Amniotic epithelial cell (primary cell): ENCODE measurements at places on chromosomes 2 and 18.

- peak; percentile 1 for DNase-seq
These were observed 22.4 kb downstream of the TMEM200C start for GRCh38 chr18:5872886-5873285.

GRCh38 chr2:11589316-11589940, 55.6 kb downstream of the GREB1 start:
- DNase-seq = no peak

- no peak for DNase-seq
These were observed 71.4 kb downstream of the RAPGEF4 start for GRCh38 chr2:172806996-172807395.

DNA sequence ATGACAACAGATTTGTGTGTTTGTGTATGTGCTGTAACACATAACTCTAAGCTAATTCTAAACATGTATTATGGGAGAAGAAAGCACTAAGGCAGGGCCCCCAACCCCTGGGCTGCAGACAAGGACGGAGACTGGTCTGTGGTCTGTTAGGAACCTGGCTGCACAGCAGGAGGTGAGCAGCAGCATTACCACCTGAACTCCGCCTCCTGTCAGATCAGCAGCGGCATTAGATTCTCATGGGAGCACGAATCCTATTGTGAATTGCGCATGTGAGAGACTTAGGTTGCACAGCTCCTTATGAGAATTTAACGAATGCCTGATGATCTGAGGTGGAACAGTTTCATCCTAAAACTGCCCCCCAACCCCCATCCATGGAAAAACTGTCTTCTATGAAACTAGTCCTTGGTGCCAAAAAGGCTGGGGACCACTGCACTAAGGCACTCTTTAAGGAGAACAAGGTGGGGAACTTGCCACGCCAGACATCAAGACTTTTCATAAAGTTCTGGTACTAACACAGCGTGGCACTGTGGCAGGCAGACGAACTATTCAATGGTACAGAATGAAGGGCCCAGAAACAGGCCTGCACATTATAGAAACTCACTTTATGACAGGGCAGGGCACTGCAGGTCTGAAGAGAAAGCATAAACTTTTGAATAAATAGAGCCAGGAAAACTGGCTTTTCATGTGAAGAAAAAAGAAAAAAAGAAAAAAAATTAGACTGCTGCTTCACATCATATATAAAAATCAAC, 14.0 kb downstream of the REEP1 start:
- no peak for DNase-seq

GRCh38 chr2:233480490-233481202, 85.9 kb downstream of the USP40 start:
- DNase-seq = no peak

GRCh38 chr18:58738322-58738721, 67.1 kb downstream of the MALT1 start:
- DNase-seq = no peak

GRCh38 chr2:190678444-190679162, 29.7 kb downstream of the NAB1 start:
- peak; percentile 91 for DNase-seq

DNA sequence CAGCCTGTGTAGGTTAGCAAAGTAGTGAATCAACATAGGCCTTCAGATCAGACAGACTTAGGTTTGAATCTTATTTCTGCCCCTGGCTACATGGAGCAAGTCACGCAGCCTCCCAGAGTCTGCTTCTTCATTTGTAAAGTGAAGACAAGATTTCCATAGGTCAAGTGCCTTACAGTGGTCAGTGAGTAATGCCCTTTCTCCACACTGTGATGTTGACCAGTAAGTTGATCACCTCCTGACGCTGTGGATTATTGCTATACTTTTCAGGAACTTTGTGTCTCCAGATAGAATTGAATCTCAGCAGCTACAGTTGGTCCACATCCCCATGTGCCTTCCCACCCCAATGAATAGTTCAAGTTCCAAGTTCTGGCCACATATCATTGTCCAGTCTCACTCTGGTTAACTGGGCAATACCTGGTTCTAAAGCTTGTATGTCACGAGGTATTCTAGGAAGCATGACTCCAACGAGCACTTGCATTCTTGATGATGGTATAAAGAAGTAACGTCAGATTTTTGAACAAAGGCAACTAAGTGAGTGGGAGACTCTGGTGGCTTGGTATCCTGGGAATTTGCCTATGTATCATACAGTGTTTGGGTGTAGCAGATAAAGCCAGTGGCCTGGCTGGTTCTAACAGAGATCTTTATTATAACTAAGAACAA, 2.1 kb upstream of the CLIP4 start:
- DNase-seq = peak; percentile 88

DNA sequence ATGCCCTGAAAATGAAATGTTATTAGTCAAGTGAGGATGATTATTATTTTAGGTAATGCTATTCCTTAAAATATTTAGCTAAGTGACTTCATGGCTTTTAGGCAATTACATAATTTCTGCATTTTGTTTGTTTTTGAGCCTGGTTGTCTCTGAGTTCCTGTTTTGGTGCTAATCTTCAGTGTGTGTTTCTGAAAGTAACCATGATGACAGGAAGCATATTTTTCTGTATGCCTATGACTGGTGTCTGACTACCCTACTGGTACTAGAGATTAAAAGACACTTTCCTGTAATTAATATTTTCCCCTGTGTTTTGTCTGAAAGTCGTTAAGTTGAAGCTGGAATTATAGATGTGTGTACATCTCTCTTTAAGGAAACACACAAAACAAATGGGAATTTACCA, 295.0 kb upstream of the SPRED2 start:
- no peak for DNase-seq

GRCh38 chr2:166411473-166412230, 35.9 kb upstream of the SCN9A start:
- DNase-seq = peak; percentile 83

DNA sequence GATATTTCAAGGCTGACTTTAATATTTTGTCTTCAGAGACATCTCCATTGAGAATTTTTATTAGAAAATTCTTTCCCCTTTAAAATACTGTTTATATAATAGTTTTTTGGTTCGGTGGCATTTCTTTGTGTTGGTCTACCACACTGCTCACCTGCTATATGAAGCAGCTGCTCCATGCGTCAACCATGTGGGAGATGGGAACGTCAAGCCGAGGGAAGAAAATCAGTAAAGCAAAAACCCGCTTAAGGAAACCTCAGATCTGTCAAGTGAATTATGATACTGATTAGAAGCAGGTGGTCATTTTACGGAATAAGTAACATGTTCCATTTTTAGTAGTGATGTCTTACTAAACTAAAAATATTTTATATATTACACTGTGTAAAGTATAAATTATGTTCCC, 5.6 kb upstream of the TMEM17 start:
- no peak for DNase-seq

- DNase-seq = no peak
These were observed 237.5 kb downstream of the NOL4 start for GRCh38 chr18:33987206-33987605.

DNA sequence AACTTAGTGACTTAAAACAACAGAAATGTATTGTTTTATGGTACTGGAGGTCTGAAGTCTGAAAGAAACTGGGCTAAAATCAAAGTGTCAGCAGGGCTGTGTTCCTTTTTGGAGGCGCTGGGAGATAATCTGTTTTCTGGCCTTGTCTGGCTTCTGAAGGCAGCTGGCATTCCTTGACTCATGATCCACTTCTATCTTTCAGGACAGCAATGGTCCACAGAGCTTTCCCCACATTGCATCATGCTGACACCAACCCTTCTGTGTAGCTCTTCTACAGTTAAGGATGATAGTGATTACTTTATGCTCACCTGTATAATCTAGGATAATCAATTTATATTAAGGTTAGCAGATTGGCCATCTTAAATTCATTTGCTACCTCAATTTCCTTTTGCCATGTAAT, 392.1 kb downstream of the TDRD15 start:
- no peak for DNase-seq

DNA sequence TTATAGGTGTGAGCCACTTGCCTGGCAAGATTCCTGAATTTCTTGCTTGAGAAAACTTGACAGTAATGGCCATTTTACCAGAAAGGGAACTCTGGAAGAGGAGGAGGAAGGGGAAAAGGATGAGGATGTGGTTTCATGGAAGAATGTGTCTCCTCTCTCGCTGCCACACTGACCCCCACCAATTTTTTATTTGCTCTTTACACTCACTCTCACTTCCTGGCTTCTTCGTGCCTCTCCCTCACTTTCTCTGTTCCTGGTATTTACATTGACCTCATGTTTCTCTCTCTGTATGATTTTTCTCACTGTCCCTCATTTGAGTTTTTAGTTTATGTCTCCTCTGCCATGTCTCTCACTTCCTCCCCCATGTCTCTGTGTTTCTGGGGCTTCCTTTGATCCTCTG, 134.5 kb upstream of the CAB39 start:
- no peak for DNase-seq

- no peak for DNase-seq
These were observed 476.3 kb downstream of the TRIB2 start for GRCh38 chr2:13193075-13193474.

- DNase-seq = peak; percentile 55
These were observed 190.7 kb downstream of the MTCL1 start for GRCh38 chr18:8895987-8896619.

- no peak for DNase-seq
These were observed 9.1 kb downstream of the CFAP65 start for GRCh38 chr2:219032051-219032745.

GRCh38 chr2:168851674-168852320, 38.4 kb downstream of the SPC25 start:
- DNase-seq = peak; percentile 86

GRCh38 chr18:34993289-34993688, 47.9 kb upstream of the MAPRE2 start:
- no peak for DNase-seq

DNA sequence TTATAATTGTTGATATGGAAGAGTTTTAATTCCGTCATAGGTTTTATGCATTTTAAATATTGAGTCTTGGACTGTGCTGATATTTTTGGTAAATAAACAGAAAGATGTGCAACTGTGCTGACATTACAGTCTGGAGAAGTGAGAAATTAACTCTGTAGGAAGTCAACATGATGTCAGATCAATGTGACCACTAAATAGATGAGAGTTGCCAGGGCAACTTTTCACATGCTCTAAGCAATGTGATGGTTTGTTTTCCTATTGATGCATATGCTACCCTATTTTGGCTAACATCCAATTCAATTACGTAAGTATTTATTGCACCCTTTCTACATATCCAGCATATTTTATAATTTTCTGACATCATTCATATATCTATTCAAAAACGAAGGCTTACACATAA, 1109.3 kb downstream of the TSN start:
- DNase-seq = no peak

- DNase-seq = no peak
These were observed 1.9 kb downstream of the CD302 start for GRCh38 chr2:159795841-159796690.

- no peak for DNase-seq
These were observed 185.4 kb upstream of the FAM98A start for GRCh38 chr2:33784488-33784887.

DNA sequence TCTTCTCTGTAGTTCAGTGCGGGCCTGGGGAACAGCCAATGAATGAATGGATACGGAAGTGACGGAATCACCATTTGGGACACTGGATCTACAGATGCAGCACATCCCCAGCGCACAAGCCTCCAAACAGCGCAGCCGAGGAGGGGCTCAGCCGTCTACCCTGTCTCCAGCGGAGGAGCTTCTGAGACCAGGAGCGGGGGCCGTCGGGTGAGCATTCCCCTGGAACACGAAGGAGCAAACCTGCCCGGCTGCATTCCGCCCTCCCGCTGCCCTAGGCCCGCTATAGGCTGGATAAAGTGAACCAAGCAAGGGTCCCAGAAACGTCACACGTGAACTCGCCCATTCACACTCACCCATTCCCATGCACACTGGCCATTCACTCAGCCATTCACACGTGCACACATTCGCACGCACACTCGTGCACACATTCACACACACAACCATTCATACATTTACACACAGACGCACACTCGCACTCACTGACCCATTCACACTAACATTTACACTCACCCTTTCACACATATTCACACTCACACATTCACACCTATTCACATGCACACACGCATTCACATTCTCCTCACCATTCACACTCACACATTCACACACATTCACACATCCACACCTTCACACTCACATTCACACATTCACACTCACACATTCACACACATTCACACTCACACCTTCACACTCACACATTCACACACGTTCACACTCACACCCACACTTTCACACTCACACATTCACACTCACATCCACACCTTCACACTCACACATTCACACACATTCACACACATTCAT, 63.4 kb downstream of the BIN1 start:
- DNase-seq = no peak

DNA sequence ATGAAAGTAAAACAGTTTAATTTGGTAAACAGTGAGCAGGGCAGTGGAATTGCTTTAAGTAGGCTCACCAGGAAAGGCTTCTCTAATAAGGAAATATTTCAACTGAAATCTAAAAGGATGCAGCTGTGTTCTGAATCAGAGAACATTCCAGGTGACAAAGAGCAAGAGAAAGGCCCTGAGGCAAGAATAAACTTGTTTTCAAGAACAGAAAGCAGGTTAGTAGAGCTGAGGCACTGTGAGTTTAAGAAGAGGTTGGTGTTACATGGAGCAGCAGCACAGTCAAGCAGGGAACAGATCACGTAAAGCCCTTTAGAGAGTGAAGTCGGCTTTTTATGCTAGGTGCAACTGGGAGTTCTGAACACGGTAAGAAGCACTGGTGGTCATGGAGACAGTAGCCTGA, 57.0 kb upstream of the SCN1A start:
- DNase-seq = no peak

GRCh38 chr2:189177251-189177840, 2.2 kb downstream of the COL5A2 start:
- no peak for DNase-seq

GRCh38 chr2:79936715-79937114, 367.8 kb downstream of the LRRTM1 start:
- DNase-seq = no peak

- no peak for DNase-seq
These were observed 262.8 kb upstream of the RASGRP3 start for GRCh38 chr2:33213648-33214047.

- no peak for DNase-seq
These were observed 103.6 kb upstream of the SMAD2 start for GRCh38 chr18:48033790-48034650.

DNA sequence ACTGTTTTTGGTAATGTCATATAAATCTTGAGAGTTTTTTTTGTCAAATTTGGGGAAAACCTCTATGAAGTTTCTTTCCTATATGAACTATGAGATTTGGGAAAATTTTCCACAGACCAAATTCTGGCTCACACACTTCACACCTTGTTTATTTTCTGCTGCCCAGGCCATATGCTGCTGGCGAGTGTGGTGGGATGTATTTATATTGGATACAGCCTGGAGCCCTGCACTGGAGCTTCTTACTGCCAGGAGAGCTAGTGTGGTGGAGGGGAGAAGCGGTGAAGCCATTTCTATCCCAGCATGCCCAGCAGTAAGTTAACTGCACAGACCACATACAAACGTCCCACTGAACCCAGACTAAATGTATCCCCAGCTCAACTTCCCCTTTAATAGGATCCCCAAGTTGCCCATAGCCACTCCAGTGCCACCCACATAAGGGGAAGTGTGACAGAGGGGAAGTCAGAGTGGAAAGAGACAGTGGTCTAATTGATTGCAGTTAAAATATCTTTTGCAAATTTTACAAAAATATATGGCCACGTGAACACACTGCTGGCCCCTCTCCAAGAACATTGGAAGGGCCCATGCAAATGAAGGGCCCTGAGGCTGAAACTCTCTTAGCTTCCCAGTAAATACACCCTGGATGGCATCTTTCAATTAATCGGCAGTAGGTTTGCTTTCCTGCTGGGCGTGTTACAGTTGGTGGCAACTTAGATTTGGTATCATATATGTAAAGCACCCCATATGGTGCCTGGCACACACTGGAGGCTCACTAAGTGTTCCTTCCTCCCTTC, 146.6 kb upstream of the ITGA6 start:
- no peak for DNase-seq

GRCh38 chr2:72673279-72673678, 152.6 kb downstream of the EXOC6B start:
- no peak for DNase-seq
